AG08396 (cell line): ENCODE measurements at places on chromosomes 3 and 15.
A peak's percentile ranks its signal among the peaks of the same experiment; 100 is the strongest.

DNA sequence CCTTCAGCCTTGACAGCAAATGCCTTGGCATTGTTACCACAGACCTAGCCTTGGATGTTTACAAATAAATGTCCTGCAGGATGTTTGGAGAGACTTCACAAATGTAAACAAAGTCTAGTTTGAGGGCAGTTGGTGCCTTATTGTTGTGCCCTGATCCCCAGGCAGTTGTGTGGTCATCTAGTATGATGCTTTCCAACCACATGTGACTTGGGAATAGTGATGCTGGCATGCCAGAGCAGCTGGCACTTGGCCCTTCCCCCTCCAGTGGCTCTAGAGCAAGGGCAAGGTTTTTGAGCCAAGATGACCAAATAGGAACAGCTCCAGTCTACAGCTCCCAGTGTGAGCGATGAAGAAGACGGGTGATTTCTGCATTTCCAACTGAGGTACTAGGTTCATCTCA lies 258.2 kb downstream of the ADAMTS17 start:
- no peak for DNase-seq

GRCh38 chr15:63314409-63314808 lies 37.0 kb downstream of the APH1B start:
- no peak for DNase-seq

DNA sequence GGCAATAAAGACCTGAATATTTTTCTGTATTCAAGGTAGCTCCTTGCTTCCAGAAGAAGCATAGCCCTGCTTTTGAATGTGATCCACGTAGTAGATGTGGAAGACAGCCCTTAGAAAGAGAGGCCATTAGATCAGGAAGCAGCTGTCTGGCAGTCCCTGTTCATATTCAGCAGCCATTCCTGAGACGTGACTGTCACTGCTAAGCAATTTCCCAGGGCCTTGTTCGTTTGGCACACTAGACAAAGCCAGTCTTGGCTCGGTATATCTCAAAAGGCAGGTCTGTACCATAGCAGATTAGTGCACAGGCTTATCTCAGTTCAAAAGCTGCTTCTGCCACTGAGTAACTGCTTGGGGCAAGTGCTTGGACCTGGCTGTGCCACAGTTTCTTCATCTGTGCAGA lies 287.8 kb upstream of the MCTP2 start:
- no peak for DNase-seq

GRCh38 chr3:8421267-8421666 lies 80.4 kb upstream of the LMCD1 start:
- no peak for DNase-seq

- DNase-seq, result no peak
Observed at GRCh38 chr3:170712336-170712735, 126.5 kb upstream of the SLC7A14 start.

- peak; percentile 70 for DNase-seq
Observed at GRCh38 chr3:52277071-52277964, 1.1 kb downstream of the WDR82 start.

- DNase-seq, result no peak
Observed at GRCh38 chr3:129030611-129031010, 29.5 kb downstream of the EFCC1 start.

- DNase-seq, result no peak
Observed at GRCh38 chr3:192165552-192165951, 561.8 kb downstream of the FGF12 start.

DNA sequence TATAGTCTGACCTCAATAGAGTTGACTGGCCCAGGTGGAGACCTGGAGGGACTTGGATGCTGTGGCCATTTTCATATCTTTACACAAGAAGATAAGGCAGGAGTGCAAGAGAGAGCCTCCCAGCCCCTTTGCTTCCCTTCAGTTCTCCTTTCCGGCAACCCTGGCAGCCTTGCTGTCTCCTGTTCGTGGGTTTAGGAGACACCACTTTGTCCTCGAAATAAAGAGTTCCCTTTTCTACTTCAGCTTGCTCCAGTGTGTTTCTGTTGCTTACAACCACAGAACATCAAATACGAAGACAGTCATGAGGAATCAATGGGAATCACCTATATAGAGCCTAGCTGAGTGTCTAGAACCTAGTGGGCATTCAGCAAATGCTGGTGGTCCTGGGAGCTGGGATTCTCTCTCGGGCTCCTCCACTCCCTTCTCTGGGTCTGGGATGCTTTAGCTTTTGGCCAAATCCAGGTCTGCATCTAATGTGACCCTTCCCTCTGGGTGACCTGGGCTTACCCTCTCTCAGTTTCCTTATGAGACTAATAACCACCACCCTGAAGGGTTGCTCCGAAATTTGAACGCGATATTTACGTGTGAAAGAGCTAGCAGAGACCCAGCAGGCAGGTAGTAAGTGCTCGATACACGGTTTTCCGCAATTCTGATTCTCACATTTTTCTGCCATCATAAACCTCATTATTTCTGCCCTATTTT lies 44.5 kb downstream of the PCSK6 start:
- DNase-seq, result no peak

GRCh38 chr3:72818092-72818773 lies 30.0 kb downstream of the SHQ1 start:
- DNase-seq, result peak; percentile 25

DNA sequence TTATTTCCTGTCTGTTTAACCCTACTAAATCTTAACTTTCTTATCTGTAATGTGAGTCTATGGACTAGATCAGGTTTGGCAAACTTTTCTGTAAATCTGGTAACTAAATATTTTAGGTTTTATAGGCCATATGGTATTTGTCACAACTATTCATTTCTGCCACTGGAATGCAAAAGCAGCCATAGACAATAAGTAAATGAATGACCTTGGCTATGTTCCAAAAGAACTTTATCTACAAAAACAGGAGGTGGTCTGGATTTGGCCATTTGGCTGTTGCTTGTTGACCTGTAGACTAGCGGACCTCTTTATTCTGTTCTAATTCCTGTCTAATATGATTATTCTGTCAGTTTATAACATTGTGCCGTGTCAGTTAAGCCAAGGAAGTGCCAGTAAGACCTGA lies 314.2 kb downstream of the LPP start:
- no peak for DNase-seq

DNA sequence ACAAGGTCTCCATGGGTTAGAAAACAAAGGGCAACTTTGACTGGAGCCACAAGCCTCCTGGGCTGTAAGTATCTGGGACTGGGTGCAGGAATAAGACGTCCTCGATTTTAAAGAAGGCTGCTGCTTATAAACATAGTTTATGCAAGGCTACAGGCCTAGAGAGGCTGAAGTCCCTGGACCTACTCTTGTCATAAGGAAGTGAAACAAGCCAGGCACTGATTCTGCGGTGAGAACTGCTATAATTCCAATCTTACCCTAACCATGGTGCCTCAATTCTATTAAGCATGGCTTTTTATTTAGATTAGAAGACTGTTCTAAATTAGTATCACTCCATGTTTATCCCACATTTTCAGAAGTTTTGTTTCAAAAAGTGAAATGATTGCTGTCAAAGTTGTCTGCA lies 777.6 kb downstream of the PLOD2 start:
- no peak for DNase-seq

- DNase-seq, result peak; percentile 27
Observed at GRCh38 chr3:9347887-9348286, 15.0 kb upstream of the THUMPD3 start.

DNA sequence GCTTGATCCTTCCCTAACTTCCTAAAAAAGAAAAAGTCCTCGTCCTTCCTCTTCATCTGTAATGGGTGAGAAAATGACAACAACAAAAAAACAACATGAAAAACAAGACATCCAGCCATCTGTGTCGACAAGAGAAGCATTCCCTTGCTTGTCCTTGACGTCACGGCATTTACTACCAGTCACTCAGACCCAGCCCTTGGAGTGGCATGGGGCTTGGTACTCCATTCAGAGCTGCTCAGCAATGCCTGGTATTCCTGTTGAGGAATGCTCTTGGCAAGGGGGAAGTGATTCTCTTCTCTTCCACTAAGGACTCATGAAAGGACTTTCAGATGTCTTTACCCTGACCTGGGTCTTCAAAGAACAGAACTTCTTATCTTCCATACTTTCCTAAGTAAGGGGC lies 339.7 kb upstream of the RASGRP1 start:
- no peak for DNase-seq

DNA sequence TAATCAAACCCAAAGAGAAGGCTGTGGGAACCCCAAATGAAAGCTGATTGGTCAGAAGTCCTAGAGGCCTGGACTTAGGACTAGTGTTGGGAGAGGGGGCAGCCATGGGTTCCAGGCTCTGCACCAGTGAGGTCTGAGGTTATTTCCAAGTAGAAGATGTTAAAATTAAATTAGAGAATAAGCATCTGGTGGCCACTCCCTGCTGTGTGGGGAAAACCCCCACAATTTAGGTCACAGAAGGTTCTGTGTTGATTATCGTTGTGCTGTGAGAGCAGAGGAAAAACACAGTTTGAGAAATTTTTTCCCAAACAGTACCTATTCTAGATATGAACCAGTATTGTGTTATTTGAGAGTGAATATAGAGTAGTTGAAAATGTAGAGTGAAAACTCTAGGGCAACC lies 53.9 kb upstream of the NSMCE3 start:
- DNase-seq, result no peak

GRCh38 chr15:81239190-81239589 lies 42.5 kb downstream of the IL16 start:
- no peak for DNase-seq

- DNase-seq, result no peak
Observed at GRCh38 chr15:23039917-23040281, 530 bp upstream of the TUBGCP5 start.

DNA sequence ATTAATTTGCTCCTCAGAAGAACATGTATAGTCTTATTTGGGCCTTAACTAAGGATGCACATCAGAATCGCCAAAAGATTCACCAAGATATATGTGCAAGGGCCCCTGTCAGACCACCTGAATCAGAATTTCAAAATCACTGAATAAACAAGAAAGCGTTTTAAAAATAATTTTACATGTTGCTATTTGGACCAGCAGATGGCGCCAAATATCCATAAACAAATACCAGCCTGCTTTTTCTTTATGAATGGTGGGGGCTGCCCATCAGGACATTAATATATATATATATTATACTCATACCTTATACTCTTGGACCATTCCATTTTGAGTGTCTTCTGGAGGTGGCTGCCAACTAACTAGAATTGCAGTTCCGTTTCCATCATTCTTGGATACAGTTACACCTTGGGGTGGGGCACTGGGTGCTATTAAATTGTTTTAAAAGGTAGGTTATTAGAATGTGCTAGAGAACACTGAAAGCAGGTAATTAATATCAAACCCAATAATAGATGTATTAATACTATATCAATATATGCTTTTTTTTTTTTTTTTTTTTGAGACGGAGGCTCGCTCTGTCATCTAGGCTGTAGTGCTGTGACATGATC lies 1108.3 kb downstream of the ROBO1 start:
- DNase-seq, result no peak

GRCh38 chr3:60225848-60226247 lies 1025.4 kb downstream of the FHIT start:
- DNase-seq, result no peak

- DNase-seq, result no peak
Observed at GRCh38 chr3:15043408-15044171, 21.5 kb downstream of the MRPS25 start.

DNA sequence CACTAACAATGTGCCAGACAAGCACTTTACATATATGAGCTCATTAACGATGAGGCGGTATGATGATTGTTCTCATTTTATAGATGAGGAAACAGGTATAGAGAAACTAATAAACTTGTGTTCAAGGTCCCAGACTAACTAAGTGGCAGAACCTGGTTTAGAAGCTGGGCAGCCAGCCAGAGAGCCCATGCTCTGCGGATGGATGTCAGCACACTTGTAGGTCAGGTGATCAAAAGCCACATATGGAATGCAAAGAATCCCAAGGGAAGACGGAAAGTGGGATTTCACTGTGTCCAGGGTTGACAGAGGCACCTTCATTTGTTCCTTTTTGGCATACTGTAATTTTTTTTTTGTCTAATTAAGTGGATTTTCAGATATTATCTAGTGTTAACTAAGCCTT lies 103.7 kb downstream of the EFL1 start:
- DNase-seq, result no peak

DNA sequence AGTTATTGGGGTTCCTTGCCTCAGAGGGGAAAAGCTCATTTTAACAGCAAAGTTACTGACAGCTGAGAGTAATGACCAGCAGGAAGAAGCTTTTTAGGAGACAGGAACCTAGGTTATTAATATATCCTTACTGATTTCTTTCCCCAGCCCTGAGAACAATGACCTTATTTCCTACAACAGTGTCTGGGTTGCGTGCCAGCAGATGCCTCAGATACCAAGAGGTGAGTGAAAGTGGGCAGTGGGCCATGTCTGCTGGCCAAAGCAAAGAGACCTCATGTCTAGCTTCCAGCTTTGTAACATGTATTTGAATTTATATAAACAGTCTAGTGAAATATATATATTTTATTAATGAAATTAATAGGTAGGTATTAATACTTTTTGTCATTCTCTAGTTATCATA lies 5.0 kb downstream of the CCNDBP1 start:
- DNase-seq, result no peak

DNA sequence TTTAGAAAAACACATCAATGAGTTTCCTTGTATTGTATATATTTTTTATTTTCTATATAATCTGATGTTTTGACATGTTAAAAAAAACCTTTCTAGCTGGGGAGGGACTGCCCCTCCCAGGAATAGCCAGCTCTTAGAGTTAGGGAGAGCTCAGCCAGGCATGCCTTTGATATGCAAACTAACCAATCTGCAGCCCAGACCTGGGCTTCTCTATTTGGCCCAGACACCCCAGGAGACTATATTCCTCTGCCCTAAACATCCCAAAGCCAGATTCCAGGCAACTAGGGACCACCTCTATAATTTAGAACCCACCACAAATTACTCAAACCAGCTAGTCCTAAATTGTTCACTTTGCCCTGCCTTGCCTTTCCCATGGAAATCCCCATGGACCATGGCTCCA lies 390.9 kb upstream of the ADAMTS9 start:
- no peak for DNase-seq

DNA sequence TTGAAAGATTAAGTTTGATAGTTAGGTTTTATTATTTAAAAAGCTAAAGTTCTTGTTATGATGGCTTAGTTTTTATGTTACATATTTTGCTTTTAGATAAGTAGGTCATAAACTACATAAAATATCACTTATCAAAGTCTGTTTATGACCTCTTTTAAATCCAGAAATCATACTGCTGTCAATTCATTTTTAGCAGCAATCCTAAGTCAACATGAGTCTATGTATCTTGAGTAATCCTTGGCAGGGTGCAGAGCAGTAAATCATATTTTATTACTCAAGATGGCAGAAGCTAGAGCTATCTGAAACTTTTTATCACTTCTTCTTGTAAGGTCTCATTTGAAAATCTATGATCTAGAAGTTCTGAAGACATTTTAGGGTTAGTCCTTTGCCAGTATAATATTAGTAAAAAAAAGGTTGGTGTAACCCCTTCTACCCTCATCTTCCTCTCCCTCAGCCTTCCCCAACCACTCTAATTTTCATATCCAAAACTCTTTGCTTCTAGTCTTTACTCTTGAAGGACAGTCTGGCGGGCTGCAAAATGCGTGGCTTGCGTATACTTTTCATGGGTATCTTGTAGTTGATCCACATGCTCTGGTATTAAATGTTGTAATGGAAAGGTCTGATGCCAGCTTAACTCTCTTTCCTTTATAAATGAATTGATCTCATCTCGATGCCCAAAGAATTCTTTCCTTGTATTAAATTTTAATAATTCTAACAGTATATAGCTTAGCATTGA lies 134.0 kb upstream of the THRB start:
- DNase-seq, result no peak

- peak; percentile 8 for DNase-seq
Observed at GRCh38 chr3:169044331-169045113, 619.0 kb downstream of the MECOM start.

- DNase-seq, result no peak
Observed at GRCh38 chr3:133152056-133152455, 113.9 kb downstream of the TMEM108 start.

GRCh38 chr15:41203395-41203794 lies 27.2 kb downstream of the EXD1 start:
- DNase-seq, result no peak

- DNase-seq, result no peak
Observed at GRCh38 chr3:107818025-107818424, 272.8 kb downstream of the CD47 start.
